ENCODE measurements at places on chromosomes 16 and 17.

DNA sequence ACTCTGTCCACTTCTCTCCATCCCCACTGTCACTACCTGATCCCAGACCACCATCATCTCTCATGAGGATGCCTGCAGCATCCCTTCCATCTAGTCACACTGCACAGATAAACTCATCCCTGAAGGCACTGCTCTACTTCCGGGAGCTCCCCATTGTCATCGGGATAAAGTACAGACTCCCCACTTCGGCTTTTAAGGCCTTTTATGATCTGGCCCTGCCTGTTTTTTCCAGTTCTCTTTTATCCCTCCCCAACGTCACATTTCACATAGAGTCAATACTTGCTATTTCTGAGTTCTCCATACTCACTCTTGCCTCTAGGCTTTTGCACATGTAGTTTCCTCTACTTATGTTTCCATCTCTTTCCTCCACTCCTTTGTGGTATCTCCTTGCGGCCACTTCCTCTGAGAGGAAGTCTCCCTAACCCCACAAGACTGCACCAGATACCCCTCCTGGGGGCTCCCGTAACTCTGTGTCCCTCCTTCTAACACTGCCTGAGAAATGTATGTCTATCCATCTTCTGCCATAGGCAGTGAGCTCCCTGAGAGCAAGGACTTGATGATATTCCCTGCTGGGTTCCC lies 66.9 kb downstream of the COPRS start:
- no peak for DNase-seq

- peak; percentile 31 for DNase-seq
These were observed 170.2 kb downstream of the HS3ST3B1 start for GRCh38 chr17:14471052-14471451.

GRCh38 chr16:52547004-52547833 lies at the start of gene TOX3:
TOX3 (minus strand) TSS chr16:52547143; CDS start chr16:52546723, 420 bp downstream.
- DNase-seq = no peak

GRCh38 chr17:68048996-68049395 lies 13.5 kb downstream of the KPNA2 start:
- no peak for DNase-seq

GRCh38 chr17:67439269-67439668 lies 62.2 kb downstream of the PITPNC1 start:
- DNase-seq = no peak

- no peak for DNase-seq
These were observed 100.2 kb downstream of the CMIP start for GRCh38 chr16:81544700-81545271.

GRCh38 chr17:40351359-40352236 lies 12.9 kb downstream of the GJD3 start:
- DNase-seq = no peak

DNA sequence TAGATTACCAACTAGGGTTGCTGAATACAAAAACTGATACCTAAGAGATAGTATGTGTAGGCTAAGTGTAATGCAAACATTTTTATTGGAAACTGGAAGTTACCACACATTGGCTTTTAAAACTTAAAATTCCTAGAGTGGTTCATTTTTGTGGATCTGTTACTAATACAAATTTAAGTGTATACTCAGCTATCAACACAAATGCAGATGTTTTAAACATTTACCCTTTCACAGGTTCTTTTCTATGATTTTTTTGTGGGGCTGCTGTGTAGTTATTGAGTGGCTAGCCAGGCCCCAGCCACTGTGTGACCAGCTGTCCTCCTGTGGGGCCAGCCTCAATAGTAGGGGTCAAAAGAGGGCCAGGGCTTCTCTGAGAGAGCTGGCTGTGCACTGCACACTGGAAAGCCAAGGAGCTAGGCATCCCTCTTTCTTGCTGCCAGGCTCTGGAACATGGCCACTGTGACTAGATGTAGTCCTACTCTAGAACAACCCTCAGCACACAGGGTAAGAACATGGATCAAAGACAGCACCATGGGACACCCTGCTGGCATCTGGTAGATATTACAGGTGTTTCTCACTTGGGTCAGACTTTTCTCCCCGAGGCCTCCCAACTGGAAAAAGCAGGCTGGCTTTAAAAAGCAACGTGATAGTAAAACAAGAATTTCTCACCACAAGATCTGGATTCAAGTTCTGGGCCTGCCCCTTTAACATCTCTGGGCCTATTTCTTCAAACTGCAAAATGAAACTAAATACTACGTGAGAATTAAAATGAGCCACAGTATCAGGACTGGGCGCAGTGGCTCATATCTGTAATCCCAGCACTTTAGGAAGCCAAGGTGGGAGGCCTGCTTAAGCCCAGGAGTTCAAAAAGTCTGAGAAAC lies 7.3 kb upstream of the VEZF1 start:
- peak; percentile 71 for DNase-seq
